ENCODE measurements at places on chromosomes 7 and 10.

DNA sequence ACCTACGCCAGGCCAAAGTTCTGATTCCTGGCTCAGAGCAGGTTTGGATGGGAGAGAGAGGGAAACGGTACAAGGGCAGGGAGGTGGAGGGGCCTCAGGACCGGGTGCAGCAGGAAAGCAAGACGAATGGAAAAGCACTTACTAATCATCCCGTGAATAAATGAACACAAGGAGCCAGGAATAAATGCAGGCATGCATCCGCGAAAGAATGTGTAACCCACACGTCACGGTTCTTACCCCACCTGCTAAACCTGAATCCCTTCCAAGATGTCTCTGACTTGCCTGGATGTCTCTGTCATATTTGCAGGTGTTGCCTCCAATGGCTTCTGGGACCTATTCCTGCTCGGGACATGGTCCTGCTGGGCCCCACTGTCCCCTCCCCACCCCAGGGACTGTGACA, 335.2 kb upstream of the RNF32 start:
- no peak for DNase-seq

DNA sequence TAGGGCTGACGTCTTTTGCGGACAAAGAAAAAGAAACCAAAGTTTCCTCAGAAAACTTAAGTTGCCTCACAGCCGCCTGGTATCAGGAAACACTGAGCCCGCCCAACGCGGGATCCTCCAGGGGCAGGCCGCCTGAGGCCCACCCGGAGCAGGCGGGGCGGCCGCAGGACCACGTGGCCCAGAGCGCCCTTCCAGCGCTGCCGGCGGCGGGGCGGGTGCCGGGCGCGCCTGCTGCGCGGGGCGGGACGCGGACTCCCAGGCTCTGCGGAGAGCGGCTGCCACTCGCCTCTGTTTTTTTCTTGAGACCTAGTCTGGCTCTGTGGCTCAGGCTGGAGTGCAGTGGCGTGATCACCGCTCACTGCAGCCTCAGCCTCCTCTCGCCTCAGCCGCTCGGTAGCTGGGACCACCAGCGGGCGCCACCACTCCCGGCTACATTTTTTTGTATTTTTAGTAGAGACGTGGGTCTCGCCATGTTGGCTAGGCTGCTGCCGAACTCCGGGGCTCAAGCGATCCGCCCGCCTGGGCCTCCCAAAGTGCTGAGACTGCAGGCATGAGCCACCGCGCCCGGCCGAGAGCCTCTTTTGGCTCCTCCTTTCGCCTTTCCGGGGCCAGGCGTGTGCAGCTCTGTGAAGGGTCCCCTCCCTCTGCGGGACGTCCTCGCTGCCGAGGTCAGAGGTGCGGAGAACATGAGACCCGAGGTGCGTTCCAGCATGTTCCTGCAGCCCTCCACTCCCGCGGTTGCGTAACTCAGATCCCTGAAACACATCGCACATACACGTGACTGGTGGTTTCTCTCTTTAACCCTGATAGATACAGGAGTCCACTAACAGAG, 11.6 kb upstream of the HNRNPF start:
- peak; percentile 82 for DNase-seq

GRCh38 chr10:3901370-3901769, 116.4 kb upstream of the KLF6 start:
- DNase-seq, result no peak

DNA sequence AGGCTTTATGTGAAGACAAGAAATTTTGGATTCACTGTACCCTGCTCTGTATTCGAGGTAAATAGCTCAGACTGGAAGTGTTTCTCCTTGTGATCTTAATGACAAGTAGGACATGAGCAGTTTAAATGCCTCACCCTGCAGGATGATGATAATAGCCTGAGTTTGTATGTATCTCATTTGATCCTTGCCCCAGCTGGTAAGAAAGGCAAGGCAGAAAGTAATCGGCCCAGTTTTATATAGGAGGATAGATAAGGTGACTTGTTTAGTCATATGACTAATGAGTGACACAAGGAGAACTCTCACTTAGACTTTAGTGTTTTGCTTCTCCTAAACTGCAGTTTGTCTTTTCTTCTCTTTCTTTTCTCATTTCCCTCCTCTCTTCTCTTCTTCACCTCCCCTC, 372.6 kb downstream of the PHF14 start:
- DNase-seq, result no peak

DNA sequence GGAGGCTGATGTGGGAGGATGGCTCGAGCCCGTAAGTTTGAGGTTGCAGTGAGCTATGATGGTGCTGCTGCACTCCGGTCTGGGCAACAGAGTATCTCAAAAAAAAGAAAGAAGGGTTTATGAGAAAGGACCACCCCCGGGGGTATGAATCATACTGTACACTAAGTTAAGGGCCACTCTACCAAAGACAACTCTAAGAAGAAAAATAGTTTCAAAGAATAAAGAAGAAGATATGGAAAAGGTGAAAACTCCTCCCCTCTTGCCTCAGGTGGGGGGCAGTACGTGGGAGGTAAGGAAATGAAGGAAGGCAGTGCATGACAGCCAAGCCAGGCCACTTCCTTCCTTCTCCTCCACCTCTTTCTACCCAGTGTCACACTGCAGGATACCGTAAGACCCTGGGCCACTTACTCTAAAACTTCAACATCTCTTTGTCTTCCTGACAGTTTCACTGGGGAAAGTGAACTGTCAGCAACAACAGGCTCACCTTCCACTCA, 61.3 kb downstream of the PIP4K2A start:
- peak; percentile 50 for DNase-seq

GRCh38 chr7:42065942-42066341, 171.1 kb downstream of the GLI3 start:
- no peak for DNase-seq

DNA sequence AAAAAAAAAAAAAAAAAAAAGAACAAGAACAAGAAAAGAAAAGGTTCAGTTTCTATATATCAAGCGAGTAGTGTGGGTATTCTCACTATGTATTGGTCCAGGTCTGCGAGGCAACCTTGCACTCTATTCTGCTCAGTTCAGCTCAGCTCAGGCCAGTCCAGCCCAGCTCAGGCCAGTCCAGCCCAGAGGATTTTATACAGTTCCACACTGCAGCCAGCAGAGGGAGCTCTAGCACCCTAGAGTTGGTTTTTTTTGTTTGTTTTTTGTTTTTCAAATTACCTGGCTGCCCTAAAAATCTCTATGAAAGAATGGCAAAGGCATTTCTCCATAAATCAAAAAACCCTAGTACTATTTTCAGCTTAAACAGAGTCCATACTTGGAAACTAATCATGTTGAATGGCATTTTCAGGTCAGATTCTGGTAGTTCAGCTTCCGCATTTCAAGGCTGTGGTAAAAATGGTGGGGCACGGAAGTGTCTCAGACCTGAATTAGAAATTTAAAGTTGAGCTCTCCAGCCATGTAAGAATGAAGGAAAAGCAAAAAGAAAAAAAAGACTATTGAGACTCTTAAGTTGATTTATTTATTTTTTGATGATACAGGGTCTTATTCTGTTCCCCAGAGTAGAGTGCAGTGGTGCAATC, 55.2 kb upstream of the GSDME start:
- peak; percentile 57 for DNase-seq

GRCh38 chr10:75565286-75566251, 134.1 kb downstream of the LRMDA start:
- no peak for DNase-seq

DNA sequence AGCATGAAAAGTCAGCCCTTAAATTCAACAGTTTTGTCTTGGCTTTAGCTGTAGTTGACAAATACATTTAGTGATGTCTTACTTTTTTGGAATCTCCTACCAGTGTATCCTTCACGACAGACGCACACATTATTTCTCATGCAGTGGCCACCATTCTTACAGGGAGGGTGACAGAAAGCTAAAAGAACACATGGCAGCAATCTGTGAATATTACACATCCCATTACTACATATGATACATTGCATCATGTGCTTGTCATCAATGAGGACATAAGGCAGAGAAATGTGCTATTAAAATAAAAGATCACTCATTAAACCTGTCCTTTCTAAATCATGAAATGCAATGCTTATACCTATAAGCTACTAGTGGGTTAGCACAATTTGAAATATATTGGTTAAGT, 66.6 kb downstream of the VWDE start:
- DNase-seq, result no peak

DNA sequence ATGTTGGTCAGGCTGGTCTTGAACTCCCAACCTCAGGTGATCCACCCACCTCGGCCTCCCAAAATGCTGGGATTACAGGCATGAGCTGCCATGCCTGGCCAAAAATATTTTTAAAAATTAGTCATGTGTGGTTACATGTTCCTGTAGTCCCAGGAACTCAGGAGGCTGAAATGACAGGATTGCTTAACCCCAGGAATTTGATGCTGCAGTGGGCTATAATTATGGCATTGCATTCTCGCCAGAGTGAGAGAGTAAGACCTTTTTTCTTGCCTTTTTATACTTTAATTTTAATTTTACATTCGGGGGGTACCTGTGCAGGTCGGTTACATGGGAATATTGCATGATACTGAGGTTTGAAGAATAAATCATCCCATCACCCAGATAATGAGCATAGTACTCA, 86.6 kb upstream of the ZNF92 start:
- no peak for DNase-seq

GRCh38 chr7:2659556-2660358, 28.0 kb downstream of the TTYH3 start:
- DNase-seq, result no peak

GRCh38 chr10:131169146-131169545, 142.4 kb downstream of the TCERG1L start:
- DNase-seq, result no peak

- no peak for DNase-seq
Measured at GRCh38 chr7:129684777-129685176, 73.3 kb downstream of the NRF1 start.

- DNase-seq, result no peak
Measured at GRCh38 chr7:94888551-94888950, 18.8 kb upstream of the PPP1R9A start.

Data from CD4-positive, alpha-beta T cell treated with Interleukin-10 for 1 hour (primary cell).